Stimulated activated CD4-positive, alpha-beta T cell treated with anti-CD3 and anti-CD28 coated beads, Interleukin-4, amount 100 ng/mL, for 48 hours (primary cell): ENCODE measurements at places on chromosomes 5 and 9.

GRCh38 chr5:173229382-173229959 is 5.5 kb downstream of the NKX2-5 start:
- DNase-seq, result no peak

DNA sequence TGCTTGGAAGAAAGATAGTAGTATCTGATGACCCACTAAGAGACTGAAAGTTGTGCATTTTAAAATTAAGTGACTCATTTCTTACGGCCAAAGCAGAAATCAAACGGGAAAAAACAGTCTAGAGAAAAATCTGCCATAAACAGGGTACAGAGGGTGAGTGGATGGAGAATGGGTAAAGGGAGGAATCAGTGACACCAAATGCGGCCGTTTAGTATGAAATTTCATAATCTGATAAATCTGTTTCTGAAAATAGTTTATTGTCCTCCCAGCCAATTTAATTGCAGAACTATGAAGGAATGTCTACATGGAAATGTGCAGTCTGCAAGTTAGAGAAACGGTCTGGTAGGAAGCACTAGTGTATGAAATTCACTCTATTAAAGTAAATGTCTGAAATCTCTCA is 39.5 kb downstream of the ADAMTS12 start:
- DNase-seq, result no peak

DNA sequence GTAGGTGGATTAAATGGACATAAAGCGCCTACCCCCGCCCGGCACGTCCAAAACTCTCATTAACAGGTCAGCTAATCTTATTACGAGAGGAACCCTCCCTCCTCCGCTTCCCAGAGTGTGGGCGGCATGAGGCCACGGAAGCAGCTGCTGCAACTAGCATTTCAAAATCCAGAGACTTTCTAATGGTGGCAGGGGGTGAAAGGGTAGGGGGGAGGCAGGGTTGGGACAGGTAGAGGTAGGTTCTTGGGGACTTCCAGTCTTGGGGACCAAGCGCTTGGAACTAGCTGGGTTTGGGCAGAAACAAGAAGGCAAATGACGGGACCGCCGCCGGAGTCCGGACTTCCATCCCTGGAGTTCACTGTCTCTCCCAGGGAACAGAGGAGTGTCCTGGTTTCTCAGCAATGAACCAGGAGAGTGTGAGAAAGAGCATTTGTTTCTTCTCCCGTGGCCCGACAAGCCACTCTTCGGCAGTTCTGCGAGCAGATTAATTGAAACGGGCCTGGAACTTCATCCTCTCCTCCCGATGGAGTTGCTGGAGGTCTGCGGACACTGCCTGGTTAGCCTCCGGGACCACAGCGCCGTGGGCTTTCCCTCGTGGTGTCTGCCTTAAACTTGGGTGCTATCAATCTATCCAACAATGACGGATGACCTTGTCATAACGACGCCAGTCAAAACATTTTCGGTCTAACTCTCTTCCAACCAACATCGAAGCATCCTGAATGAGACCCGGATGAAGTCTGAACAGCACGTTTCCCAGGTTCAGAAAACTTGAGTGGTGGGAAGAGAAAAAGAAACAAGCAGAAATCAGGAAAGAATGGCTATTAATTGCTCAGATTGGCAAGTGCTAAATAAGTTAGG is 1.6 kb upstream of the PRDM6 start:
- DNase-seq, result no peak

DNA sequence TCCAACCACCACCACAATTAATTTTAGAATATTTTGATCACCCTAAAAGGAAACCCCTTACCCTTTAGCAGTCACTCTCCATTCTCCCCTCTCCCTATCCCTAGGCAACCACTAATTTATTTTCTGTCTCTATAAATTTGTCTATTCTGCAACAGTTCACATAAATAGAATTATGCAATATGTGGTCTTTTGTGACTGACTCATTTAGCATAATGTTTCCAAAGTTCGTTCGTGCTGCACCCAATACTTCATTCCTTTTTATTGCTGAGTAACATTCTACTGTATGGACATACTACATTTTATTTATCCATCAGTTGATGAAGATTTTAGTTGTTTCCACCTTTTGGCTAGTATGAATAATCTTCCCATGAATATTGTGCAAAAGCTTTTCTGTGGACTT is 18.2 kb upstream of the CDC20B start:
- DNase-seq, result no peak
